ENCODE measurements at places on chromosomes 2 and 18.

DNA sequence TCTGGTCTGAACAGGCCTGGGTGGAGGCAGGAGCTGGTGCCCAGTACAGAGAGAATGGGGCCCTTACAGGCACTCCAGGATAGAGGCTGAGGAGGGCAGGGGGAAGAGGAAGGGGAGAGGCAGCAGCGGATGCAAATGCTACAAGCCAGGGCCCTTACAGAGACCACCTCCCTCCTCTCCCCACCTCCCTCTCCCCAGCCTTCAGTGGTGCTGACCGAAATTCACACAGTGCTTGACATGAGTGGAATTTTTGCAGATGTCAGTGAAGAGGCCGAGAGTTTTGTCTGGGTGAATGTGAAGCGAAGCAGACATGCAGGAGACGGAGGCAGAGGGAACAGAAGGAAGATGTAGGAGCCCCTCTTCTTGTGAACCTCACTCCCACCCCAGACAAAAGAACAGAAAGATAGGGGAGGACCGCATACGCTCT is 31.9 kb downstream of the CIB4 start:
- DNase-seq: no peak

- no peak for DNase-seq
Observed at GRCh38 chr2:29323301-29323700, 208.1 kb downstream of the CLIP4 start.

DNA sequence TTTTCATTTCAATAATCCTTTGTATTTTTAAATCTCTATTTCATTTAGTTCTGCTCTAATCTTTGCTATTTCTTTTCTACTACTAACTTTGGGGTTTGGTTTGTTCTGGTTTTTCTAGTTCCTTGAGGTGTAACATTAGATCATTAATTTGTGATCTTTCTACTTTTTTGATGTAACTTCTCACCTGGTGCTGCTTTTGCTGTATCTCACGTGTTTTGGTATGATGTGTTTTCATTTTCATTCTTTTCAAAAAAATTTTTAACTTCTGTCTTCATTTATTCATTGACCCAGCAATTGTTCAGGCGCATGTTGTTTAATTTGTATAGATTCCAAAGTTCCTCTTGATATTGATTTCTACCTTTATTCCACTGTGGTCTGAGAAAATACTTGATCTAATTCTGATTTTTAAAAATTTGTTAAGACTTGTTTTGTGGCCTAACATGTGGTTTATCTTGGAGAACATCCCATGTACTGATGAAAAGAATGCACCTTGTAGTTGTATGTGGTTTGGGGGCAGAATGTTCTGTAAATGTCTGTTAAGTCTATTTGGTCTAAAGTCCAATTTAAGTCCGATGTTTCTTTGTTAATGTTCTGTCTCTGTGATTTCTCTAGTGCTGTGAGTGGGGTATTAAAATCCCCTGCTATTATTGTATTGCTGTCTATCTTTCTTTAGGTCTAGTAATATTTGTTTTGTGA is 17.3 kb upstream of the MALT1 start:
- DNase-seq: no peak

DNA sequence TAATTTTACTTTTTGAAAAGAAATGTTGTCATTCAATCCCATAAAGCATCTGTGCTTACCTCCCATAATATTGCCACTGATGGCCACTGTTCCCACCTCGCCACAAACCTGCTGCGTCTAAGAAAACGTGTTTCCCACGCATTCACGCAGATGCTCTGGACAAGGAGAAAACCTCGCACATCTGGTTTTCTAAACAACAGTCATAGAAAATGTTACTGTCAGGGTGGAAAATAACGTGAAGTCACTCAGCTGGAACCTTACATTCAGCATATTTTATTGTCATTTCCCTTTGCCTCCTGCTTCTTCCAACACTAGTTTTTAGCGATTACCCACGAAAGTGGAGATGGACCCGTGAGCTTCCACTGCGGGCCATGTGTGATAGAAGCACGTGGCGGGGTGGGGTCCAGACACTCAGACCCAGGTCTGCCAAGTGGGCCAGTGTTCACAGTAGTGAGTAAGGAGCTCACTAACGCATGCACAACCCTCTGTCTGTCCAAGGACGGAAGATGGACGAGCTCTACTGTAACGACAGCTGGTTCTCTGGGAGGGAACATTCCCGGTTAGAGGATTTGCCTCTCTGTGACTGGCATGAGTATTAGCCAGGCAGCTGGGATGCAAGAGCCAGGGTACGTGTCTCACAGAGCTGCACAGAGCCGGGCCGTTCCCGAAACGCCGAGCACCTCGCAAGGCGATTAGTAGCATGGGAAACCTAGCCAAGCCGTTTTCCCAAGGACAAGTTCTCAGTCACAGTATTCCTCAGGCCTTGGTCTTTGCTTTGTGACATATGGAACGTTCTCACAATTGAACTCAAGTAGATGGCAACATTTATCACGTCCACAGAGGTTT is 94.5 kb downstream of the MTCL1 start:
- peak; percentile 32 for DNase-seq

- no peak for DNase-seq
Observed at GRCh38 chr18:59592624-59593023, 104.6 kb downstream of the CCBE1 start.

DNA sequence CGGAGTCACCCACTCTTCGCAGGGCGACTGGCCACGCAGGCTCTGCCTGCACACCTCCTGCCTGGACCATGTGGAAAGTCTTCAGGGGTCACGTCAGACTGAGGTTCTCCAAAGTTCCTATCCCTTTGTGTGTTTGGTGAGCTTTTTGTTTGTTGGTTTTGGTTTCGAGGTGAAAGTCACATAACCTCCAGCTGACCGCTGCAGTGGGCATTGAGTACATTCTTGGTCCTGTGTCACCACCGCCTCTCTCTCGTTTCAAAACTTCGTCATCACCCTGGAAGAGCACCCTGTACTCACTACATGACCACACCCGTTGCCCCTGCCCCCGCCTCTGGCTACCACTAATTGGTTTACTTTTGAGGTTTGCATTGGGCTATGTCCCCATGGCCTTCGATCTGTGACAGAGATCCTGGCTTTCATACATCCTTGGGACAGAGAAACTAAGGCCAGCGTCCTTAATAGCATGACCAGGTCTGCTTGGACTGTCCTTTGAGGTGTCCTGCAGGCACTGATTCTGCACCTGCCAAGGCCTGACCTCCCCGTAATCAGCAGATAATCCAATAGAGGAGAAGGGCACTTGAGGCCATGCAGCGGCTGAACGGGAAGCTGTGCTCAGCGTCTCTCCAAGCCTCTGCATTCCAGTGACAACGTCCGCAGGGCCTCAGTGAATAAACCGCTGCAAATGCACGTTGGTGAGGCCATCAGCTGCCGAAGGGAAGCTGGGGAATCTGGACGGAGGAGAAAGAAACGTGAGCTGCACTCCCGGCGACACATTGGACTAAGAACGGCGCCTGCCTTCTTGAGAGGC is 46.8 kb downstream of the SH3BP4 start:
- no peak for DNase-seq

DNA sequence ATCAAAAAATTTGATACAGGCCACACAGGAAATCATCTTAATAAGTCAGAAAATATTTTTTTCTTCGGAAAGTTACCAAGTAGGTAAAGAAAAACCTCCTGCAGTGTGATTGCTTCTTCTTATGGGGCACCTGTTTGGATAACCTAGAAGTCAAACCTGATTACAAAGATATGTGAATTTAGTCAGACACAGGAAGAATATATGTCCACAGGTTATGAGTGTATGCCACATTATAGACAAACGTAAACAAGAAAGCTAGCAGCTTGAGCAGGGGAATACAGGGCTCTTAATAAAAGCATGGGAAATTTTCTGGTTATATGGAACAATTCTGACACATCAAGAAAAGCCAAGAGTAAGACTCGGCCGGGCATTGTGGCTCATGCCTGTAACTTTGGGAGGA is 35.8 kb upstream of the MTCL1 start:
- DNase-seq: no peak

DNA sequence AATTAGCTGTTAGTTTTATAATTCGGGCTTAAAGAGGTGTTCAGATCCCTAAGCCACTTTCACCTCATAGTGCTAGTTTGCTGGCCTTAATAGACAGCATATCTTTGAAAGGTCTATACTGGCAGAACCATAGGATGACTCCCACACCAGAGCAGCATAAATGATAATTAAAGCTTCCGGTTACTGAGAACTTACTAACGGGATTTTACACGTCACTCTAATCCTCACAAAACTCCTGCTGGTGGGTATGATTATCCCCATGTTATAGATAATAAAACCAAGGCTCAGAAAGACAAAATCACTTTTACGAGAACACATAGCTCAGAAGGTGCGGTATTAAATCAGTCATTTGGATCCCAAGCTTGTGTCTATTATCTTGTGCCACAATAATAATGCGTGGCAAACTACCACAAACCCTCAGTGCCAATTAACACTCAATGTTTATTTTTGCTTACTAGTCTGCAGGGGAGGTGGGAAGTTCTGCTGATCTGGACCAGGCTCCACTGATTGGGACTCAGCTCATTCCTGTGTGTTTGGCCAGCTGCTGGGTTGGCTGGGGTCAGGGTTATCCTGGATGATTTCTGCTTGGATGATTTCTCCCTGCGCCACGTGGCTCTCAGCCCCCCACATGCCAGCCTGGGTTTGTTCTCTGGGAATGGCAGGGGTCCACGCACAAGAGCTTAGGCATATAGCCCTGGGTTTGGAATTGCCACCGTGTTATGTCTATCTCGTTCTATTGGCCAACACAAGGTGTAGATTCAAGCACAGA is 62.3 kb downstream of the TRIB2 start:
- DNase-seq: no peak

GRCh38 chr2:163417596-163418337 is 318.0 kb downstream of the FIGN start:
- DNase-seq: no peak

GRCh38 chr2:8541223-8541622 is 140.6 kb upstream of the ID2 start:
- DNase-seq: no peak

- DNase-seq: no peak
Observed at GRCh38 chr2:26974352-26974751, 3.9 kb downstream of the MAPRE3 start.

DNA sequence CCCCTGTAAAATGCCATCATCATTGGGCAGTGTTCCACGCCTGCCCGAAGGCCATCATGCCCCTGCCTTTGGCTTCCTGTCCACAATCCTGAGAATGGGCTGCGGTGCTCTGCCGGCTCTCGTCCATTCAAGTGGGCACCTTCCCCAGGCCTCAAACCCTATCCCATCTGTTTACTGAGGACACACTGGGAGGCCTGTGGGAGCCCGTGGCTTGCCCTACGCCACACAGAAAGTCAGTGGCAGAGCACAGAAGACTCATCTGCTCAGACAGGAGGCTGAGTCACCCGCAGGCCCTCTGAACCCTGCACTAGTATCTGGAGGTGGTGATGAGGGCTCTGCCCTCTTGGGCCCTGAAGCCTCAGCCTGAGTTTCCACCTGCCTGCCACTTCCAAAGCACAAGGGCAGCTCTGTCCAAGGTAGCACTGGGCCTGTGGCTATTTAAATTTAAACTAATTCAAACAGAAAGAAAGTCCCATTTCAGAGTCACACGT is 19.1 kb upstream of the ANKRD53 start:
- DNase-seq: no peak

DNA sequence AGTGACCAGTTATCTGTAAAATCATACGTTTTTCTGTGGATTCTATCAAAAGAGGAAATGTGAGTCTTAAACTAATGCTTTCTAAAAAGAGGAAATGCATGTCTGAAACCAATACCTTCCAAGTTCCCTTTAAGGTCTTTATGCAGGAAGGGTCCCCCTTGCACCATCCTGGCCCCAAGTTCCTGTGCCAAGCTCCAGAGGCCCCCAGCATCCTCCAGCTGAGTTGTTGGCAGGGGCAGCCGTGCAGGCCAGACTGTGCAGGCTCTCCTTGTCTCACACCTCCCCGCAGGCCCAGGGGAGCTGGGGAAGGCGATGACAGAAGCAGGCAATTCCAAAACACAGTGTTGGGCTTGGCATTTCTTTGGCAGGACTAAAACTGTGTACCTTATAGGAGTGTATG is 39.2 kb downstream of the DPYSL5 start:
- DNase-seq: no peak

- DNase-seq: peak; percentile 96
Observed at GRCh38 chr18:6683112-6683876, 46.2 kb upstream of the ARHGAP28 start.

GRCh38 chr18:6355789-6356589 is 58.7 kb downstream of the L3MBTL4 start:
- DNase-seq: peak; percentile 92

DNA sequence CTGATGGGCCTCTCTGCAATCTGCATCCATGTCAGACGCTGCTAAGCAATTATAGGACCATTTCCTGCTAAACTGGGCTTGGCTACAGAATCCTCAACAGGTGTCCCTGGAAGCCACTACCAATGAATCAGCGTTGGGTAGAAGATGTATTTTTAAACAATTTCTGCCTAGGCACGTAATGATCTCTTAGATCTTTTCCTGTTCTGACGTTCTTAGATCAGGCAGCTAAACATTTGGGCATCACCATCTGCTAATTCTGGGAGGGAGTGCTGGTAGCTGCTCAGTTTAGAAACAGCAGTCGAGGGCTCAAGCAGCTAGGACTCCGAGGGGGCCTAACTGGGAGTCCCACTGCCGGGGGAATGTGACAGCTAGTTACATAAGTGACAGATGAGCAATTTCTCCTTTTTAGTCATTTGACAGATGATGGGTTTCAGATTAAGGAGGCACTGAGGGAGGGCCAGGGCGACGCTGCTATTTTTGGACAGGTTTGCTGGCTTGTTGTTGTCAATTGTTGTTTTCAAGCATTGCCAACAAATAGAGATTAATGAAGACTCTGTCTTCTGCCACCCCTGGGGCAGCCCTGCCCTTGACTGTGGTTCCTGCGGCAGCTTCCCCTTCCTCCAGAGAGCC is 92.7 kb downstream of the MRO start:
- no peak for DNase-seq

- DNase-seq: no peak
Observed at GRCh38 chr2:27078267-27079194, at the start of gene EMILIN1. TSS of gene EMILIN1 (plus strand) at chr2:27078615. CDS start at chr2:27079066, 451 bp downstream.

GRCh38 chr2:232959139-232959538 is 53.9 kb downstream of the NGEF start:
- no peak for DNase-seq

DNA sequence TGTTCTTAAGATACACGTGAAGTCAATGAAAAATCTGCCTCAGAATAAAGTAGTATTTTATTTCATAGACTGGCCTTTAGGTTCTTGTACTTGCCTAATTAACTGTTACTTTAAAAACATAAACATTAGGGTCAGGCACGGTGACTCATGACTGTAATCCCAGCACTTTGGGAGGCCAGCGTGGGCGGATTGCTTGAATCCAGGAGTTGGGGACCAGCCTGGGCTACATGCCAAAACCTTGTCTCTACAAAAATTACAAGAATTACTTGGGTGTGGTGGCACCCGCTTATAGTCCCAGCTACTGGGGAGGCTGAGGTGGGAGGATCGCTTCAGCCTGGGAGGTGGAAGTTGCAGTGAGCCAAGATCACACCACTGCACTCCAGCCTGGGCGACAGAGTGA is 16.0 kb upstream of the SNORC start:
- no peak for DNase-seq

- peak; percentile 45 for DNase-seq
Observed at GRCh38 chr2:65349863-65350262, 82.5 kb downstream of the SPRED2 start.

DNA sequence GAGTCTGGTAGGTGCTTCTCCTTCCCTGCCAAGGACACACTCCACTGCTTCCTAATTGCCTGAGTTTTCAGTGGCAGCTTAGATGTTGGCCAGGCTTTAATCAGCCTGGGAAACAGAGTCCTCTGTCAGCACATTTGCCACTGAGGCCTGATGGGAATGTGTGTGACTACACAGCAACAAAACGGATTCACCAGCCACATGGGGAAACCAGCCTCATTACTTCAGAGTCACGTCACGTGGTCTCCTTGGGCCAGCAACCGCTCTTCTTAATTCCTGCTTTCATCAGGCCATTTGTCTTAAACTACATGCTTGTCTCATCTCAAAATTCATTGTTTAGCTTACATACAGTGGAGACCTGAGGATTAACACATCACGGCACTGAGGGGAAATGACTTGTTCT is 93.9 kb upstream of the LTBP1 start:
- no peak for DNase-seq
